ENCODE measurements at places on chromosomes 6 and 20.

- DNase-seq = peak; percentile 65
Measured at GRCh38 chr20:4973330-4974097, 27.8 kb downstream of the SLC23A2 start.

- no peak for DNase-seq
Measured at GRCh38 chr20:51763965-51764602, 4.1 kb downstream of the ATP9A start.

DNA sequence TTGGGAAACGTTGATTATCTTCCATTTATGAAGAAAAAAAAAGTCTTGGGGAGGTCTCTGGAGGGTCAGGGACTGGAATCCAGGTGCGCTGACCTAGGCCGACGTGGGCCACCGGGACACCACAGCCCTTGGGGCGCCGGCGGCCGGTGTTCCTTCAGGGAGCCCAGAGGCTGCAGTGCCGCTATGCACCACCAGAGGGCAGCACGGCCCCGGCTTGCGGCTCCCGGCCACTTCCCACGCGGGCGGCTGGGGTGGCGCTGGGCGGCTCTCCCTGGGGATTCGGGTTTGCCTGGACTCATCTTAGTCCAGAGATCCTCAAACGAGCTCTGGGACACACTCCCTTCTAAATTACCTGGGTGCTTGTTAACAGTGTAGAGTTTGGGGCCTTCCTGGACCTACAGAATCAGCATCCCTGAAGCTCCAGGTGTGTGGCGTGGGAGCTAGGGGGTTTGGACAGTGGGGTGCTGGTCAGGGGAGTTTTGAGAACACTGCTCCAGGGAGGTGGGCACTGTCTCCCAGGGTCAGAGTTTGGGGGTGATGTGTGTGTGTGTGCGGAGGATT is 23.0 kb upstream of the GTSF1L start:
- DNase-seq = peak; percentile 24

- no peak for DNase-seq
Measured at GRCh38 chr6:3230256-3230882, 2.9 kb upstream of the TUBB2B start.

GRCh38 chr6:146905181-146905704 is 299.0 kb upstream of the STXBP5 start:
- no peak for DNase-seq

DNA sequence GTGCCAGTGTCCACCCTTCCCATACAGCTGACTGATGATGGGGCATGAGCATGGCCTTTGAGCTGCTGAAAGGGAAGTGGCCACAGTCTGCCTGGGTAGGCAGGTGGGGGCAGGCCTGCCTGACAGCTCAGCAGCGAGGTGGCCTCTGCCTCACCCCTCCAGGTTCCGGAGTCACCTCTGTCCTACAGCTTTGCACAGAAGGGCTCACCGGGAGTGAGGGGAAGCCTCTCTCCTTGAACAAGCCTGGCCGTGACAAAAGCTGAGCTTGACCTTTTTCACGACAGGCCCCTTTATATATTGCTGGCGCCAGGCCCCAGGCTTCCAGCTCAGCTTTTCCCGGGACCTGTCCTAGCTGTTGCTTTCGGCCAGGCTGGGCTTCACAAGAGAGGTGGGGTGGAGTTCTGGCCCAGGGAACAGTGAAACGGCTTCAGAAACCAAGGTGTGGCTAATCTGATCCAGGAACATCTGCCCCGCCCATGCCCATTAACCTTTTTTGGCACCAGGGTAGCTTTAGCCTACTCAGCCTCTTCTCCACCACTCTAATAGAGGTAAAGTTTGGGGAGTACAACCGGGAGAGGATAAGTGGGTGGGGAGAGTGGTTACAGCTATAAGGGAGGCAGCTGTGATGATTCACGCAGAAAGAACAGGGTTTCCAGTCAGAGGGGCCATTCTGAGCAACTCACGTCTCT is 42.9 kb downstream of the C6orf132 start:
- DNase-seq = peak; percentile 84

DNA sequence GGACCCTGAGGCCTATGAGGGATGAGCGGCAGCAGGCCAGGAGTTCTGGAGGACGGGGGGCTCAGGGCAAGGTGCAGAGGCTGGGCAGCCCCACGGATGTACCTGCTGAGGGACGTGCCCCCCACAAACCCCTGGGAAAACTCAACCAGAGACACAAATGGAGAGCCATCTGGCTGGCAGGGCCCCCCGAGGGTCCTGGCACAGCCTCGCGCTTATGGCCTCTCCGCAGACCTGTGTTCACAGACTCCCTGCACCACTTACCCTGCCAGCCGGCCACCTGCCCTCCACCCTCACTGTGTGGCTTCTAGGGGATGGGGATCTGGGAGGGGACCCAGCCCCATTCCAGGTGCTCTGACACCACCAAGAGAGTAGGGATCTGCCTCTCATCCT is 3.4 kb upstream of the ZBTB46 start:
- no peak for DNase-seq

- DNase-seq = no peak
Measured at GRCh38 chr6:22294301-22294700, 2.5 kb downstream of the PRL start.

- DNase-seq = no peak
Measured at GRCh38 chr6:167954151-167954550, 43.3 kb upstream of the KIF25 start.

DNA sequence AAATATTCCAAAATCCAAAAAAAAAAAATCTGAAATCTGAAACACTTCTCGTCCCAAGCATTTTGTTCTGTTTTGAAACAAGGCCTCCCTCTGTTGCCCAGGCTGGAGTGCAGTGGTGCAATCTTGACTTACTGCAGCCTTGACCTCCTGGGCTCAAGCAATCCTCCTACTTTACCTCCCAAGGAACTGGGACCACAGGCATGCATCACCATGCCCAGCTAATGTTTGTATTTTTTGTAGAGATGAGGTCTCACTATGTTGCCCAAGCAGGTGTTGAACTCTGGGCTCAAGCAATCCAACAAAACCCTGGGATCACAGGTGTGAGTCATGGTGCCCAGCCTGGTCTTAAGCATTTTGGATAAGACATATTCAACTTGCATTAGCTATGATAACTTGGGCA is 13.6 kb downstream of the SESN1 start:
- DNase-seq = no peak

- no peak for DNase-seq
Measured at GRCh38 chr6:111418971-111419693, 63.9 kb downstream of the REV3L start.

GRCh38 chr6:55052846-55053245 is 121.5 kb upstream of the HCRTR2 start:
- no peak for DNase-seq

- DNase-seq = no peak
Measured at GRCh38 chr20:19855416-19855815, 97.4 kb downstream of the RIN2 start.

DNA sequence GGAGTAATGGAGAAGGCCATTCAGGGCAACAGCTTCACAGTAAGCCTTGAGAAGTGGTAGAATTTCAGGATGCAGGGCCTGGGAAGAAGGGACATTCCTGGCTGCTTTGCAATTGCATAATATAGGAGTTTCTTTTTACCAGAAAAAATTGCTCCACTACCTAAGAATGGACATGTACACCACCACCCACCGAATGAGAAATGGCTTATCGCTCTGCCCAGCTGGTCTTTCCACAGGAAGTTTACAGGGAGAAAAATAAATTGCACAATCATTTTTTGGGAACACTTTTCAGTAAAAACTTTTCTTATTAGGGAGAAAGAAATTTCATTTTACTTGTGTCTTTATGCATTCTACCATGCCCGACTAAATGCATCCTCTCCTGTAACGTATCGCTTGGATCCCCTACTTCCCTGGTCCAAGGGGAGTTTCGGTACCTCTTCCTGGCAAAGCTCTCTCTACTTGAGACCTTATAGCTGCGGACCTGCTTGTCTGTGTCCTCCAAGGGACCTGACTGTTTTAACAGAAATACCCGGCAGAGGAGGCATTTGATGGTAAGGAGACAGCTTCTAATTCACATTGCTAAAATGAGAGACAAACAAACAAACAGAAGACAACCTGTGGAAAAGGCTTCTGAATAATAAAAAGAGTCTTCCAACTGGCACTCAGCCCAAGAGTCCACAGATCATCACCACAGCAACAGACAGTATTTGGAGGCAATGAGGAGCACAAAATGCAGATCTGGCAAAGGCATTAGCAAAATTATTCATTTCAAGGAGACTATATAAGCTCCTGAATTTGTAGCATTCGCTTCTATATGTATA is 54.2 kb downstream of the MAP3K5 start:
- no peak for DNase-seq

- no peak for DNase-seq
Measured at GRCh38 chr20:62051144-62051543, 14.5 kb downstream of the TAF4 start.

DNA sequence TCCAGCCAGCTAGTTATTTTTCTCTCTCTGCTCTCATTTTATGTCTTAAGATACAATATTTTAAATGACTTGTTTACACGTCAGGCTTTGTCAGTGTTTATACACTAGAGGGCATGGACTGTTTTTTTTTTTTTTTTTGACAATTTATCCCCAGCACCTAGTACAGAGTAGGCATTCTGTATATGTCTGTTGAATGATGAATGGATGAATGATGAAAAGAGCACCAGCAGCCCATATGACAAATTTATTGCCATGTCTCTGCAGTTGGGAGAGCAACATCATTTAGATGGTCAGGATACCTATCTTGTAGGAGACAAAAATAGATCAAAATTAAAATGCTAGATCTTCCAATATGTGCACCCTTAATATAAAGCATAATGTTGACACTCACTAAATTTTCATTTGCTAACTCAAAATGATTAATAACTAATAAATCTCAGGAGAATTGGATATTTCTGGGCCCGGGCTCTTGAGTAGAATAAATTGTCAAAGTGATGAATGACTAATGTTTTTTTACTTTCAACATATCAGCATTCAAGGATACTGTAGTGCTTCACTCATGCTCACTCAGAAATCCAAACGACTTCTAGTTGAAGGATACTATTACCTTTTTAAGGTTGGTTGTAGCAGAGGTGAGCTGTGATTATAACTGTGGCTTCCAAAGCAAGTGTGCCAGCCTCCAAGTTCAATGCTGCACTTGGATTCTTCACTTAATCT is 200.0 kb downstream of the PHACTR1 start:
- DNase-seq = no peak

DNA sequence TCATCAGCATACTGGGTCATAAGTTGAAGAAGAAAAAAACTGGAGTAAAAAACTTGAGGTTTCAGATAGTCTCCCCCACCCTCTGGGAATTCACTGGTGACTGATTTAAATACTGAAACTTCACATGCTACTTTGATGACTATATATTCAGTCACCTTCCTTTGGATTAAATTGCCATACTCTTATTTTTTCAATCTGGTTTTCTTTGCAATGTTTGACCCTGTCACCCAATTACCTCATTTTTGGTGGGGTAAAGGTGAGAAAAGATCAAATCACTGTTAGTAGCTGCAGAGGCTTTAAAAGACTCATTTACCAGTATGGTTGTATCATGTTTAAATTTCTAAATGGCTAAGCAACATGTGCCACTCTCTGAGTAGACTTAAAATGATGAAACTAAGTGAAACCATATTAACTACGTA is 862.7 kb upstream of the FLRT3 start:
- no peak for DNase-seq

GRCh38 chr6:42387336-42387735 is 64.4 kb downstream of the TRERF1 start:
- no peak for DNase-seq

- DNase-seq = no peak
Measured at GRCh38 chr6:6771224-6771945, 182.9 kb downstream of the LY86 start.

DNA sequence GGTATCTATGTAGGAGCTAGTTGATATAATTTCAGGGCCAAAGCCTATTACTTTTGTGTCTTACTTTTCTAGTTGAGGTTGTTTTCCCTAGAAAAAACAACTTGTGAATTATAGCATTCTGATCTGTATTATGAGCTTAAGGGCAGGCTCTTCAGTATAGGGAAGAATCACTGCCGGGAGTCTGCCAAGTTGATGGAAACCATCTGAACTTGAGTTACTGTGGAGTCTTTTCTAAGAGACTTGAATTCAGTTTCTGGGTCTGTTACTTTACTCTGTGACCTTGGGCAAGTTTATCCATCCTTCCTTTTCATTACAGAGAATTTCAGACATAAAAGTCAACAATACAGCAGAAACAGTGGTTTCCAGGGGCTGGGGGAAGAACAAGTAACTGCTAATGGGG is 2.1 kb upstream of the CASS4 start:
- no peak for DNase-seq

DNA sequence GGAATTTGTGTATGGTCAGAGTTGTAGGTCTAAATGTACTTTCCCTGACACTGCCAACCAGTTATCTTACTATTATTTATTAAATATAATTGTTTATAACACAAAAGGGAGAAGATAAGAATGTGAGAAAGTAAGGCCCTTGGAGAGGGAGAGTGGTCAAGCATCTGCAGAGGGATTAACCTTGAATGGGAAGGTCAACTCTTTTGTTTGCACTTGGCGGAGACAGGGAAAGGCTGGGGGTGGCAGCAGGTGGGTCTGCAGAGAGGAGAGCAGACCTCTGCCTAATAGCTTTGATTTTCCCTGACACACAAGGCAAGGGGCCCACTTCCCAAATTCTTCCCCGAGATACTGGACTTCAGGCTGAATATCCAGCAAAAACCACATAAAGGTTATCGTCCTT is 4.2 kb downstream of the LRP11 start:
- no peak for DNase-seq

- peak; percentile 87 for DNase-seq
Measured at GRCh38 chr6:75748743-75749538, at the start of gene MYO6. MYO6 (plus strand) TSS chr6:75749239; CDS start chr6:75817548, 68,309 bp downstream.

GRCh38 chr6:108130262-108130661 is 35.6 kb upstream of the NR2E1 start:
- no peak for DNase-seq

- DNase-seq = no peak
Measured at GRCh38 chr20:63124782-63125580, 91.0 kb downstream of the YTHDF1 start.

- DNase-seq = no peak
Measured at GRCh38 chr20:5863040-5863833, 87.1 kb downstream of the TRMT6 start.

DNA sequence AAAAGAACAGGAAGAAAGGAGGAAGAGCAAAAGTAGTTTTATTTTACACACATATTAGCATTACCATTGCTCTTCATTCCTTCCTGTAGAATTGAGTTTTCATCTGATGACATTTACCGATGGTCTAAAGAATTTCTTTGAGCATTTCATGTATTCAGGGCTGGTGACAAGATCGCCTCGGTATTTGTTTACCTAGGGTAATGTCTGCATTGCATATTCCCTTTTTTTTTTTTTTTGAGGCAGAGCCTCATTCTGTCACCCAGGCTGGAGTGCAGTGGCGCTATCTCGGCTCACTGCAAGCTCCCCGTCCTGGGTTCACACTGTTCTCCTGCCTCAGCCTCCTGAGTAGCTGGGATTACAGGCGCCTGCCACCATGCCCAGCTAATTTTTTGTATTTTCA is 19.3 kb downstream of the RAB22A start:
- DNase-seq = no peak

All from large intestine (tissue), 12 donors.